ENCODE measurements at places on chromosomes 16 and 17. TPM values are rescaled to one million over a fixed set of nuclear protein-coding genes. Genes with fewer than 3 reads are reported as not detected.

The KRTAP9-8 gene
- not detected for total RNA-seq

The KRT33B gene
- total RNA-seq = not detected

DNA sequence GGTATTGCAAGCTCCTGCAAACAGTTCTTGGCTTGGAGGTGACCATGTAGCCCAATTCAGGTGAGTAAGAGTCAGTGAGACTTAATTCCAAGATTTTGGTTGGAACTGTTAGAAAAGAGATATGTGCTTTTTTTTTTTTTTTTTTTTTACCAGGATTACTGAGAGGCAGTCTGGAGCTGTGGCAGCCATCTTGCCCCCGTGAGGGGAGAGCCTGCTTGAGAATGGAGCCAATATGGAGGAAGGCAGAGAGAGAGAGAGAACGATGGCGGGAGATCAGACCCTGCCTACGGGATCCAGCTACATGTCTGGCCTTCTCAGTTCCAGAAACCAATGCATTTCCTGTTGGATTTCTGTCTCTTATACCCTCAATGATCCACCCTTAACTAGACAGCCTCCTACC is 97.8 kb downstream of the MYH11 start:
- no peaks in the 10 kb centered on the region for H3K4me1 ChIP-seq
- no peaks in the 10 kb centered on the region for H3K36me3 ChIP-seq
- H3K27ac ChIP-seq = no peak overlapping the region

GRCh38 chr17:82170412-82170961 is 42.2 kb downstream of the CCDC57 start:
- H3K27me3 ChIP-seq = no peaks in the 10 kb centered on the region
- no peak overlapping the region for H3K4me3 ChIP-seq
- DNase-seq = no peak

DNA sequence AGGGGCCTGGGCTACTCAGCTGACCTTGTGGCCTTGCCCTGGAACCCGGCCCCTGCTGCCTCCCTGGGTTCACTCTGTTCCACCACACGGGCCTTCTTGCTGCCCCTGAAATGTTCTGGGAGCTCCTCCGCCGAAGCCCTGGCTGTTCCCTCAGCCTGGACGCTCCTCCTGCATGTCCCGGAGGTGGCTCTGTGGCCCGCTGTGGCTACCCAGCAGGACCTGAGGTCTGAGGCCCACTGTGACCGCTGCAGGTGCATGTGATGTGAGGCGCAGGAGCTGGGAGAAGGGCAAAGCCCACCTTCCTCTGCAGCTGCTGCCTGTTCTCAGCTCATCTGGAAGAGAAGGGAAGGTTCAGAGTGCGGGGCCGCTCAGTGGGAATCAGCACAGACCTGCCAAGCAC is 38.9 kb upstream of the ACSF3 start:
- no peak overlapping the region for H3K4me3 ChIP-seq
- no peaks in the 10 kb centered on the region for H3K36me3 ChIP-seq
- H3K27me3 ChIP-seq = no peaks in the 10 kb centered on the region

DNA sequence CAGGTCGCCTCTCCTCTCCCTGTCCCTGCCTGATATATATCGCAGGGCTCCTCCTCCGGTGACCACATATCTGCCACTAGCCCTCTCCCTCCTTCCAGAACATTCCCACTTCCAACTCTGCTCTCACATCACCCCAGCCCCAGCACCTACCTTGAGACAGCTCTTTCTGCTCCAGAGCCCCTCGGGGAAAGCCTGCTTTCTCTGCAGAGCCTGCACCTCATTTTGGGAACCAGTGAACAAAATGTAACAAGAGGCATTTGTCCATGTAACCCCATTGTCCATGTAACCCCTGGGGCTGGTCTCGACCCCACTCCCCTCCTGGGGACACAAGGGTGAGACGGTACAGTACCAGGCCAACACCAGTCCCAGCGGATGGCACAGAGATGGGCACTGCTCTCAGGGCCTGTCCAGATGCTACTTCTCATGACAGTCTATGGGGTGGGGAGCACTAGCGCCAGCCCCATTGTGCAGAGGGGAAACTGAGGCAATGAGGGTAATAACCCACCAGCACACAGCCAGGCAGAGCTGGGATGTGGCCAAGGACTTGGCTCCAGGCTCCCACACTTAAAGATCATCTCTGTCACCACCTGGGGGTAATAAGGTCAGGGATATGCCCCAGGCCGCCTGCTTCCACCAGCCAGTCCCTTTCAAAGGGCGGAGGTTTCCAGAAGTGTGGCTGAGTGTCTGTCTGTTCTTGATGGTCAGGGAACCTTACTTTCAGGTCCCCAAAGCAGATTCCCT is 42.9 kb downstream of the TBC1D16 start:
- peak; percentile 47 for DNase-seq
- H3K4me1 ChIP-seq = peaks cover 42% of the 10 kb centered on the region
- no peaks in the 10 kb centered on the region for H3K27me3 ChIP-seq
- H3K27ac ChIP-seq = peak overlapping the region; percentile 72

DNA sequence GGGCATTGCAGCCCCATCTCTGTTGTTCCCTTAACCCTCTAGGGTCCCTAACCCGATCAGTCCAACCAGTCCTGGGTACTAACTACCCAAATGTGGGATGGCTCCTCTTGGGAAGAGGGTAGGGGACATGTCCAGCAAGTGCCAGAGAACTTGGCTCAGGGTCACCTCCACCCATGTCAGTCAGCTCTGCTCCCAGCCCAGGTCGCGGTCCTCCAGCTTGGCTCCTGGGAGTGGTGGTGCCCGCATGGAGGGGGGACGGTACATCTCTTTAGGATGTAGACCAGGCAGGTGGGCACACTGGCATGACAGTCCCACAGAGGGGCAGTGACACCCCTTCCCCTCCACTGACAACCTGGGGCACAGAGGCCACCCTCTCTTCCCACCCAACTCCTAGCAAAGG is 6.0 kb downstream of the TMUB2 start:
- no peak overlapping the region for H3K4me3 ChIP-seq
- DNase-seq = no peak
- H3K27me3 ChIP-seq = no peaks in the 10 kb centered on the region
- H3K27ac ChIP-seq = no peak overlapping the region
- H3K4me1 ChIP-seq = peaks cover 1% of the 10 kb centered on the region

- H3K4me1 ChIP-seq = peaks cover 8% of the 10 kb centered on the region
- no peak overlapping the region for H3K4me3 ChIP-seq
- no peaks in the 10 kb centered on the region for H3K36me3 ChIP-seq
- no peak overlapping the region for H3K27ac ChIP-seq
- no peaks in the 10 kb centered on the region for H3K27me3 ChIP-seq
These were observed 12.4 kb downstream of the NAT9 start for GRCh38 chr17:74763565-74764387.

The ADORA2B gene
- 0.13 TPM for total RNA-seq

DNA sequence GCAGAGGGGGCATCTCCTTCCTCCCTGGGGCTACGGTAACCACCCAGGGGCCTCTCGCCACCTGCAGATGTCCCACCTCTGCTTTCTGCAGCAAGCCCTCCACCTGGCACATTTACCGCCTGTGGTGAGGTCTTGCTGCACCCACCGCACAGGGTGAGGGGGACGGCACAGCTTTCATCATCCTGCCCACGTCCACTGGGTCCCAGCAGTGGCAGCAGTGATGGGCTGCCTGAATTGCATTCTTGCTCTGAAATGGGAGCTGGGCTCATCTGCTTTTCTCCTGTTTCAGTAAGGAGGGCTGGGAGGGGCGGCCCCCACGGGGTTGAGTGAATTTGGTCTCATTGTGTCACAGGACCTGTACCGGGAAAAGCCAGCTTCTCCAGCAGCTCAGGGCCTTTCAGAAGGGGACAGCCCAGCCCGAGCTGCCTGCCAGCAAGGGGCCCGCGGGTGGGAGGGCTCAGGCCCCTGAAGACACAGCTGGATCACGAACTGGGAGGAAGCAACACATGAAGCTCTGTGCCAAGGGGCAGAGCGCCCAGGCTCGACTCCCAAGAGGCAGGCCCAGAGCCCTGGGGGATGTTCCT is 12.7 kb downstream of the DNAAF8 start:
- DNase-seq = peak; percentile 64
- no peaks in the 10 kb centered on the region for H3K27me3 ChIP-seq
- H3K4me3 ChIP-seq = no peak overlapping the region
- H3K4me1 ChIP-seq = peaks cover 11% of the 10 kb centered on the region
- no peaks in the 10 kb centered on the region for H3K36me3 ChIP-seq
- no peak overlapping the region for H3K27ac ChIP-seq

DNA sequence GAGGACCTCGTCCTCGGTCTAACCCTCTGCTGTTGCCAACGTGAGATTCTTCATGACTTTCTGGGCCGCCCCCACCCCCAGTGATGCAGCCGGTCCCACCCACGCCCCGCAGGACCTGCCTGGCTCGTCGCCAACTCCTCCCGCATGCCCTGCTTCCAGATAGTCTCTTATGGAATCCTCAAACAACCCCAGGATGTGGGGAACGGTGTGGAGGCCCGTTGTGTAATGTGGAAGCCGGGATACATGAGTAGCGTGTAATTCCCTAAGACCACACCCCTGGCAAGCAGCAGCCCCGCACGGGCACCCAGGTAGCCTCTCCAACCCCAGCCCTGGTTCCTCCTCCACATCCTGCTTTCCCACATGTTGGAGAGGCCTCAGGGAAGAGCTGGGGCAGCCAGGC is 275.9 kb downstream of the C16orf95 start:
- no peak overlapping the region for H3K4me3 ChIP-seq
- DNase-seq = no peak
- no peak overlapping the region for H3K27ac ChIP-seq
- no peaks in the 10 kb centered on the region for H3K4me1 ChIP-seq
- H3K27me3 ChIP-seq = no peaks in the 10 kb centered on the region

GRCh38 chr17:47990962-47991731 is 20.2 kb downstream of the CDK5RAP3 start:
- H3K36me3 ChIP-seq = no peaks in the 10 kb centered on the region
- H3K4me3 ChIP-seq = no peak overlapping the region
- no peak for DNase-seq
- no peaks in the 10 kb centered on the region for H3K27me3 ChIP-seq
- no peak overlapping the region for H3K27ac ChIP-seq

DNA sequence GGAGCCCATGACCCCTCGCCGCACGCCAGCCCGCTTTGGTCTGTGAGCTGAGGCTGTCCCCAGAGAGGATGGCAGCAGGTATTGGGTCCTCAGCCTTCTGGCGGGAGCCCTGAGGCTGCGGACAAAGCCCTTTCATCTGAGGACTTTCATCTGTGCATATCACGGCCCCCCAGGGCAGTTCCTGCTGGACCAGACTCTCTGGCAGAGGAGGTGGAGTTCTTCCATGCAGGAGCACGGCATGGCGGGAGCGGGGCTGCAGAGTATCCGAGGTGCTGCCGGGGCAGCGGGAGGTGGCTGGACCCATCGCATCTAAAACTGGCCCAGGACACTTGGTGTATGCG is 18.8 kb downstream of the DHX38 start:
- H3K36me3 ChIP-seq = peaks cover 6% of the 10 kb centered on the region
- H3K27ac ChIP-seq = no peak overlapping the region
- H3K4me3 ChIP-seq = no peak overlapping the region
- no peaks in the 10 kb centered on the region for H3K27me3 ChIP-seq
- no peak for DNase-seq
- H3K4me1 ChIP-seq = no peaks in the 10 kb centered on the region

- no peaks in the 10 kb centered on the region for H3K36me3 ChIP-seq
- H3K27ac ChIP-seq = no peak overlapping the region
- DNase-seq = no peak
These were observed 33.1 kb downstream of the ARL4D start for GRCh38 chr17:43431714-43432523.

DNA sequence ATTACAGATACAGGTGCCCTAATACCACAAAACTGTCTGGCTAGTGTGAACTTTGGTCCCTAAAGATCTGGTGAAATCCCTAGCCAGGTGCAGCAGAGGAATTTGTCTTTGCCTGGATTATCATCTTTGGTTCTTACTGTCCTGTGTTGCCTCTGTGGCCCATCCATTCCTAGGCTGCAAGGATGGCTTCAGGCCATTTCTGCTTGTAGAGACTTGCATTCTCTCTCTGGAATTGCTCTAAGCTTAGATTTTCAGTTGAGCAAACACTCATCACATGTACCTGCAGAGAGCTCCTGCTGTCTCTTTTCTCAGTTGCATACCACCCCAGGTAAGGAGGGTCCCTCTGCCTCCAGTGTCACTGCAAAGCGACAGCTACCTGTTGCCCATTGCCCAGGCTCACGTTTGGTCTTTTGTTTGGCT is 114.9 kb downstream of the PRKCA start:
- H3K4me3 ChIP-seq = no peak overlapping the region
- H3K27ac ChIP-seq = no peak overlapping the region
- DNase-seq = no peak
- no peaks in the 10 kb centered on the region for H3K36me3 ChIP-seq

The NAE1 gene
- total RNA-seq = 46.7 TPM

DNA sequence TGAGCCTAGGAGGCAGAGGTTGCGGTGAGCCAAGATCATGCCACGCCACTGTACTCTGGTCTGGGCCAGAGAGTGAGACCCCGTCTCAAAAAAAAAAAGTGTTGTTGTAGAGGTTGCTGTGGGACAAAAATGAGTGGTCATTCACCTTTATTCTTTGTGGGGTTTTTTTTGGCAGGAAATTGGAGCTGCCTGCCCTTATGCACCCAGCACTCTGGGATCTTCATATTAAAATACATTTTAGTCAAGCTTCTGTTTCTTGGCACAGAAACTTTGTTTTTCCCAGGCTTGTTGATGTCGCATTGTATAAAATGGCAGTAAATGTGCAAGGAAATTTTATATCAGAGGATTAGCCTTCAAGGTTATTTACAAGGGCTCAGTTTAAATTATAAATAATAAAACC is 174.3 kb downstream of the FTO start:
- no peak overlapping the region for H3K4me3 ChIP-seq
- no peaks in the 10 kb centered on the region for H3K27me3 ChIP-seq
- no peak for DNase-seq
- H3K4me1 ChIP-seq = peaks cover 7% of the 10 kb centered on the region
- no peak overlapping the region for H3K27ac ChIP-seq
- H3K36me3 ChIP-seq = no peaks in the 10 kb centered on the region

- H3K27me3 ChIP-seq = no peaks in the 10 kb centered on the region
- no peak overlapping the region for H3K4me3 ChIP-seq
- H3K36me3 ChIP-seq = no peaks in the 10 kb centered on the region
- no peaks in the 10 kb centered on the region for H3K4me1 ChIP-seq
These were observed 16.3 kb downstream of the SLX4 start for GRCh38 chr16:3595110-3595486.

DNA sequence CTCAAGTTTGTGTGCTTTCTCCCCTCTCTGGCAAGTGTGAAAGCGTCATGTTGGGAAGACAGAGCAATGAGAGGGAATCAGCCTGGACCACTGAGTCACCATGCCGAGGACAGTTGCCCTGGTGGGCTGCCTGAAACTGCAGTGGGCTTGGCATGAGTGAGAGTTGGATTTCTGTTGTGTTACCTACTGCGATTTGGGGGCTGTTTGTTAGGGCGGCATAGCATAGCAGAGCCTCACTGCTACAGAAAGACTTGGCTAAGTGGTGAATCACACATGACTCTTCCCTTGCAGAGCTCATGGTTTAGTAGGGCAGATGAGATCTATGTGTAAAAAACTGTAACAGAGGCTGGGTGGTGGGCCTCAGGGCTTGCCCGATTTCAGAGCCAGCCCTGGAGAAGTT is 324.6 kb downstream of the C16orf95 start:
- no peak for DNase-seq
- no peak overlapping the region for H3K4me3 ChIP-seq
- no peaks in the 10 kb centered on the region for H3K4me1 ChIP-seq
- H3K36me3 ChIP-seq = no peaks in the 10 kb centered on the region
